ENCODE measurements at places on chromosomes 1 and 21.

DNA sequence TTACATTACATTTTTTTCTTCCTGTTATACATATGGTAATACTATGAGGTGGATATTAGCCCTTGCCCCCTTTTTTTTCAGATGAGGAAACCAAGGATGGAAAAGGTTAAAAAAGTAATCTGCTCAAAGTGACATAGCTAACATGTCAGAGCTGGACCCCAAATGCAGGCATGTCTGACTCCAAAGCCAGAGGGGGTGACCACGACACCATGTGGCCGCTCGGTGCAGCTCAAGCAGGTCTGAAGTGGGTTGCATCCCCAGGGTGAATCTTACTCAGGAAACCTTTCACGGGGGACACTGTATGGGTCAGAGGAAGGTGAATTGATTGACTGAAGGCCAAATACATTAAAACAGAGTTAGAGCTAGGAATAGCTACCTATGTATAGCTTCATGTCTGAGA, 34.8 kb downstream of the CD34 start:
- peak; percentile 33 for DNase-seq

DNA sequence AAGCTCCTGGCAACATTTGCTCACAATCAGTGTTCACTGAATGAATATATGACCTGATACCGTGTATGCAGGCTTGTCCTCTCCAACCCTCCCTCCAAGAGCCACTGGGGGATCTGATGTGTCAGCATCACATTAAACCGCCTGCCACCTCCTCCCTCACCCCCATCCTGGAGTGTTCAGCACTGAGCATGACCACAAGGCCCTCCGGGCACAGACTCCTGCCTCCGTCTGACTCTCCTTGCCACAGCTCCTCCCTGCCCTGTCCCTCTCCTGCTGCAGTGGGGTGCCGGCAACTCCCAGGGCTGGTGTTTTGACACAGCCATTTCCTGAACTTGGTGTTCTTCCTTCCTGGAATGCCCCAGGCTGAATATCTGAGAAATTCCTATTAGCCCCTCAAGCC, 136.7 kb downstream of the FCRL5 start:
- DNase-seq, result no peak

DNA sequence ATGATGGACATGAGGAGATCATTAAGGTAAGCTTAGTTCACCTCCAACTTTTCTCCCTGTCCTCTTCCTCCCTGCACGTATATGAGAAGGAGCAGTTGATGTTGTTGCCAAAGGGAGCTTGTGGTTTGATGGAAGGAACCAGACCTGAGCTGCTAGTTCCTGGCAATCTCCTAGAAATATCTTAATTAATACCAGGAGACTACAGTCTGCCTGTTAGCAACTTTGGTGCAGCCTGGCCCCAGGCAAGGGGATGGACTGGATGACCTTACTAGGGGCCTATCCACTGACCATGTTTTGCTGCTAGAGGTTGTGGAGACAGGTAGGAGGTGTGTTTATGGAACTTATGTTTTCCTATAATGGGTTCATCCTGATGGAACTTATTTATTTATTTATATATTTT, 22.6 kb downstream of the TUFT1 start:
- DNase-seq, result no peak

- peak; percentile 93 for DNase-seq
These were observed 14.9 kb upstream of the CENPS start for GRCh38 chr1:10415211-10415930.

DNA sequence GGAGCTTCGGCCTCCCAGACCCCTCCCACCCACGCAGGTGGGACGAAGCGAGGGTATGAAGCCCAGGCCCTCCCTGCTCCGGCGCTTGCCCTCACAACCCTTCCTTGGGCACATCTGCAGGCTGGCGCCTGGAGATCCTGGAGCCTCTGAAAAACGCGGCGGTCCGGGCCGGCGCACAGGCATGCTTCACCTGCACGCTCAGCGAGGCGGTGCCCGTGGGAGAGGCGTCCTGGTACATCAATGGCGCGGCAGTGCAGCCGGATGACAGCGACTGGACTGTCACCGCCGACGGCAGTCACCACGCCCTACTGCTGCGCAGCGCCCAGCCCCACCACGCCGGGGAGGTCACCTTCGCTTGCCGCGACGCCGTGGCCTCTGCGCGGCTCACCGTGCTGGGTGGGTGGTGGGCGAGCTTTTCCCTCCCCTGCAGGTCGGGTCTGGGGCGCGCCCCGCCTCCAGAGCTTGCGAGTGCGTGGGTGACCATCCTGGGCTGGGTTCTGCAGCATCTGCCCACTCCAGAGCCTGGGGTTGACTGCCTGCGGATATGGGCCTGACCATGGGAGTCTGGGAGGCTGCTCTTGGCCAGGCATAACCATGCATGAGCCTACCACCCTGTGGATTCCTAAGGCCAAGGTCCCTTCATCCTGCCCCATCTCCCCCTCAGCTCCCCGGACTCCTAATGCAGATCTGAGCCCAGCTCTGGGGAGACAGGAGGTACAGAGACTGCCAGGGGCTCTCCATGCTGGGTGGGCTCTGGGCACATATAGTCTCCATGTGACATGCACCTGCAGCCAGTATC, 89.8 kb downstream of the TRIM11 start:
- no peak for DNase-seq

DNA sequence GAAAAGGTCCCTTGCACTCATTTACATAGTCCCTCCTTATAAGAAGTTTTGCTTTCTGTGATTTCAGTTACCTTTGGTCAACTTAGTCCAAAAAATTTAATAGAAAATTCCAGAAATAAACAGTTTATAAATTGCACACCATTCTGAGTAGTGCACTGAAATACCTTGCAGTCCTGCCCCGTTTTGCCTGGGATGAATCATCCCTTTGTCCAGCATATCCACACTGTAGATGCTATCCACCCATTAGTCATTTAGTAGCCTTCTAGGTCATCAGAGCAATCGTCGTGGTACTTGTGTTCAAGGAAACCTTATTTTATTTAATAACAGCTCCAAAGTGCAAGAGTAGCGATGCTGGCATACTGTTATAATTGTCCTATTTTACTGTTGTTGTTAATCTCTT, 38.0 kb downstream of the SPRTN start:
- DNase-seq, result no peak

DNA sequence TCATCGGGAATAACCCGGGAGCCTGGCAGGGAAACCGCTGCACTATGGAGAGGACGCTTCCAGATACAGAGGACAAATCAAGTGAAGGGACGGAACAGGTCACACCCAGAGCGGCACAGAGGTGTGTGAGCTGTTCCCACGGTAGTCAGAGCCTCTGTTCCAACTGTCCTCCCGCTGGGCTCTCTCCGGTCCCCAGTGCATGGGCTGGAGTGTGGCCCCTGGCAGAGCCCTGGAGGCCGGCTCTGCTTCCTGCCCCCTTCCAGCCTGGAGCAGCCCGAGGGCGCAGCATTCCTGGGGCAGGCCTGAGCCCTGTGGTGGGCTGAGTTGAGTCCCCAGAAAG, 11.9 kb upstream of the ZBTB21 start:
- DNase-seq, result no peak

DNA sequence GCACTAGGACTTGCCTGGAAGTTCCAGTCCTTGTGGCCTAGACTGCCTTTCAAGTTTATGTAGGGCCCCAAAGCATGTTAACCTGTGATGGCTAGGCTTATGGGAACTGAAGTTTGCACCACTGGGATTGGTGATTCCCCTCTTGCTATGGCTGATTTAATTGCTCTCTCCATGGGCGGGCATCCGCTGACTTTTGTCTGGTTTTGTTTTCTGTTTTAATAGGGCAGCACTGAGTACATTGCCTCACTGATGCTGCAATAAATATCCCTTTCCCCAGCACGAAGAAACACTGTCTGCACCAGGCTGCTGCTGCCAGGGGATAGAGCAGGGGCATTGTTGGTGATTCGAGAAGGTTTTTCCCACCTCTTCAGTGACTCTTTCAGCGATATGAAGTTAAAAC, 73.3 kb upstream of the PDE4B start:
- DNase-seq, result no peak

DNA sequence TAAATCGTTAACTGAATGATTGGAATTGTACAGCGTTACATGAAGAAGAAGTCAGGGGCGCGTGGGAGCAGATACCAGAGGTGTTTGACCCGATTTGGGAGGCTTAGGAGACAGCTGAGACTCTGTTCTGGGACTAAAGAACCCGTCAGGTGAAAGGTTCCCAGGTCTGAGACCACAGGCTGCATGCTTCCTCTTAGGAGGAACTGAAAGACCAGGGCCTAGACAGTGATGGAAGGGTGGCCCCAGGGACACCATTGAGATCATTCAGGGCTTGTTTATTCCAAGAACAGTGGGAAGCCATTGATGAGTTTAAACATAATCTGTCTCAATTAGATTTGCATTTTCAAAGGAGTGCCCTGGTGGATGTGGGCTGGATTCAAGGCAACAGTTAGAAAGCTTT, 904 bp downstream of the KLF17 start:
- no peak for DNase-seq

DNA sequence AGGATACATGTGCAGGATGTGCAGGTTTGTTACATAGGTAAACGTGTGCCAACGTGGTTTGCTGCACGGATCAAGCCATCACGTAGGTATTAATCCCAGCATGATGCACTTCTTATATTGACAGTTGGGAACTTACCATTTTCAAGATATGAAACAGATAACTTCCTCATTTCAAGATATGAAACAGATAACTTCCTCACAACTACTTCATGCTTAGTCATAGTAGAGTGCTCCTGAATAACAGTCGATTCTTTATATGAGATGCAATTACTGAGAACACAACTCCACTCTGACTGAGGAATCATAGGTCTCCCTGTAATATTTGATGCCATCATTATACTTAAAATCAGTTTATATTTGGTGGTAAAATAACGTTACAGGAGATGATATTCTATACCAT, 1124.3 kb downstream of the AMY1C start:
- no peak for DNase-seq

- DNase-seq, result no peak
These were observed 25.2 kb upstream of the PRDX6 start for GRCh38 chr1:173451981-173452380.

- DNase-seq, result no peak
These were observed 26.0 kb upstream of the KCNK2 start for GRCh38 chr1:215056584-215056983.

- no peak for DNase-seq
These were observed 62.7 kb downstream of the KAZN start for GRCh38 chr1:14661222-14661621.

DNA sequence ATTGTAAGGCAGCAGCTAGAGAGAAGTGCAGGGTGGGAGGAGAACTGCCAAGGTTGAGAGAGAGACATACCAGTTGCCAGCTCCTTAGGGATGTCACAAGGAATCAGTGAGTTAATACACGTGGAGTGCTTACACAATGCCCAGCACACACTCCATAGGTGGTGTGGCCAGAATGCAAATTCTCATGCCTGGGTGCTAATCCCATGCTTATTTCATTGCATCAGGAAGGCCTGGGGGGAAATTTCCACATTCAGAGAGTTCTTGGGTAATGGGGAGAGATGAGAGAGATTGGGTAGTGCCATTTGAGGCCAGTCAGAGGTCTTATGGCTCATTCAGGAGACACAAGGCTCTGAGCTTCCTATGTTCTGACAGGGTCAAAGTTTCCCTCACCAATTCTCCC, 38.7 kb downstream of the GJA5 start:
- no peak for DNase-seq

GRCh38 chr1:64960731-64961130, 5.6 kb downstream of the JAK1 start:
- DNase-seq, result peak; percentile 15

DNA sequence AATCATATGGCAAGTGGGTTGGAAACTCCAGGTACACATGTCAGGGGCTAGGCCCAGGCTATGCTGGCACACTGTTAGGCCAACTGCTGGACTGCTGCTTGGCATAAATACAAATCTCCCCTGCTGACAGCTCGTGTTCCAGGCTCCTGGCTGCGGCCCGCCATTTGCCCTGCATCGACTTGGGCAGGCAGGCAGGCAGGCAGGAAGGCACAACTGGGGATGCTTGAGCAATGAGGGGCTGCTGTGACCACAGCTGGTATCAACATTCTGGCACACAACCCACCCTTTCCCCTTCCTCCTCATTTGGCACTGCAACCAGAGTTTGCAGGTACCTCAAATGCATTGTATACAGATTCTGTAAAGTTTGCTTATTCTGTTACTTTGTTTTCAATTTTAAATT, 53.2 kb downstream of the SAMSN1 start:
- DNase-seq, result no peak

DNA sequence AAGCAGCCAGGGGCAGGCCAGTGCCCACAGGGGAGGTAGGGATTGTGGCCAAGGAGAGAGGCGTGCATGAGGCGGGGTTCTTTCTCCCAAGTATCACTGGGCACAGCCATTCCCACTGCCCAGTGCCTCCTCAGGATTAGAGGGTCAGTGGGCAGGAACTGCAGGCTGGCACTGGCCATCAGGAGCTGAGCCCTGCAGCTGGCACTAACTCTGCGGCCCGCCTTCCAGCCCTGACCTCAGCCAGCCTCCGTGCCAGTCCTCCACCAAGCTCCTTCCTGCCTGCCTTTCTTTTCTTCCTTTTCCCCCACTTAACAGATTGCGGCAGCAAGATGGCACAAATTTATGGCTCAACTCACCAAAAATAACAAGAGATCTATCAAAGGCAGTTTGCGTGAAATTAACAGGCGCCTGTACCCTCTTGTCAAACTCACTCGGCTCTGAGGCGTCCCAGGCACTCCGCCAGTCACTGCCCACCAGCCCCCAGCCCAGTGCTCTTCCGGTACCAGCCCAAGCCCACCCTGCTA, 11.1 kb downstream of the ADGRB2 start:
- no peak for DNase-seq

DNA sequence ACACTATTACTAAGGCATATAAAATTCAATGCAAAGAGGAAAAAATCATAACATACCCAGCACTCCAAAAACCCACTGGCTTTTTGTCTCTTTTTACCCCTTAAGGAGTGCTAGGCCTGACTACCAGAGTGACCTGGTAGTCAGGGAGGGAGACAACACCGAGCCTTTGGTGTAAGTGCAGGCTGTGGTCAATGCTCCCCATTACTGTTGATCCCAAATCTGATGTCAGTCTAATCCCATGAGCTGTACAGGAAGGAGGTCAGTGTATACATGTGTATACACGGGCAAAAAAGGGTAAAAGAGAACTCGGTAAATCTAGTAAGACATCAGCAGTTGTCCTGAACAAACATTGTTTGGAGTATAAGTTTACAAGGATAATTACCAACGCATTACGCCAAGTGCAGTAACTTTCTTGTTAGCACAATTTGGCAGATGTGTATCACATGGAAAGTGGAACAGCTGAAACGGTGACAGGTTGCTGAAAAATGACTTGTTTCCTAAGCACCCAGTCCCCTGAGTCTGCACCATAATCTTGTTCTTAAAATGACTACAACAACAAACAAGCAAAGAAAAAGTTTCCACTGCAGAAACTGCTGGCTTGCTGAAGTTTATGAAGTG, 217.9 kb downstream of the KCNH1 start:
- no peak for DNase-seq

DNA sequence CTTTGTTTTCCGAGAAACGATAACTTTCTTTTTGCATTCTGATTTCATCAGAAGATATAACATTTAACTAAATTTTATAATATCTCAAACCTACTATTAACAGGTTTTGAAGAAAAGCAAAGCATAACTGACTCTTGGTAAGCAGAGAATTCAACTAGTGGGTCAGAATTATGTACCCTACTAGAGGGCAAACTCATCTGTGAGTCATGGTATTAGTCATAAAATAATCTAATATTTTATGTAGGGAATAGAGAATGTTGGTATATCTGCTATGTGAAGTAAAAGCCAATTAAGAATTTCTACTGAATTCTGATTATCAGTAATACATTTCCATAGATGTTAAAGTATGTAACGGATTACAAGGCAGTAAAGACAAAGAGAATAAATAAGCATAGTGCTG, 56.8 kb downstream of the USP1 start:
- no peak for DNase-seq
